ENCODE measurements at places on chromosomes 4 and X.

DNA sequence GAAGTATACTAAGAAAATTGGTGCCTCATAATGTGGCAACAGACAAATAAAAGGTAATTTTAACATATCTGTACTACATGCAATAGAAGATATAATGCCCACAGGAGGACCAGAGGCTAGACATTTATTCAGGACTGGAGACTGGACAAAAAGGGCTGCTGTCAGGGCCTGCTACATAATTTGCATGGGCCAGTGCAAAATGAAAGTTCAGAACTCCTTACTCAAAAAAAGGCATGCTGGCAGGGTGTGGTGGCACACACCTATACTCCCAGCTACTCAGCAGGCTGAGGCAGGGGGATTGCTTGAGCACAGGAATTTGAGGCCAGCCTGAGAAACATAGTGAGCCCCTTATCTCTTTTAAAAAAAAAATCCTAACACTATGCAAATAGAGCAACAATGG is 12.4 kb upstream of the MAOA start:
- no peak for DNase-seq

GRCh38 chr4:125187226-125188176 is 127.3 kb upstream of the FAT4 start:
- no peak for DNase-seq

DNA sequence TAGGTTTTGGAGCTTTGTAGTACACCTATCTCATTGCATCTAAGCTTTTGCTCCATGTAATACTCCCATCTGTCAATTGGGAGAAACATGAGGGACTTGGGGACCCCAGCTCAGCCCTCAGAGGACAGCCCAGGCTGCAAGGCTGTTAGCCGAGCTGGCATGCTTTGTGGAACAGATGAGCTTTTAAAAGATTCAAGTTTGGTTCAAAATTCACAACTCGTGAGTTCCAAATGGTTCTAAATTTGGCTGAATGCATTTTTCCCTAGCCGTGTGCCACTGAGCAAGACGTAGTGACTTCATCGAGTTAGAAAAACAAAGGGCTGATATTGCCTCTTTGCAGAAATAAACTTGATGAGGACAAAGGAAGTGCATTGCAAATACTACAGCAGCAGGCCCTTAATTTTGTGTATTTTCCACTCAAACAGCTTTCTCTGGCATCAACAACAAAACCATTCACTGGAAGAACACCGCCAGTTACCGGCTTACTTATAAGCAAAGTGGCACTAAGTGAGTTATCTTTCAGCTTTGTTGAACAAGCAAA is 165.0 kb upstream of the HS3ST1 start:
- DNase-seq = no peak

GRCh38 chr4:73707918-73708577 is 32.3 kb upstream of the CXCL8 start:
- DNase-seq = peak; percentile 78

GRCh38 chrX:72125331-72126047 is 6.2 kb downstream of the RTL5 start:
- no peak for DNase-seq

GRCh38 chrX:9874483-9874882 is 88.3 kb downstream of the SHROOM2 start:
- DNase-seq = no peak

- no peak for DNase-seq
These were observed 376.6 kb upstream of the EMCN start for GRCh38 chr4:100894339-100894870.

GRCh38 chrX:45077748-45078424 is 122.8 kb downstream of the DIPK2B start:
- no peak for DNase-seq

- DNase-seq = no peak
These were observed 99.9 kb downstream of the DDX60 start for GRCh38 chr4:168218645-168219044.

- DNase-seq = peak; percentile 94
These were observed 4.5 kb downstream of the G6PD start for GRCh38 chrX:154541896-154542722.

- DNase-seq = no peak
These were observed 559.0 kb upstream of the AMOT start for GRCh38 chrX:113399506-113400192.

Measured in tibial artery (tissue), 4 donors.